ENCODE measurements at places on chromosomes 4 and X.

GRCh38 chrX:113473418-113473817 lies 632.8 kb upstream of the AMOT start:
- H3K27me3 ChIP-seq, result no peaks in the 10 kb centered on the region
- H3K36me3 ChIP-seq, result peaks cover 10% of the 10 kb centered on the region
- no peak overlapping the region for H3K27ac ChIP-seq
- no peak for DNase-seq
- H3K4me3 ChIP-seq, result no peak overlapping the region

DNA sequence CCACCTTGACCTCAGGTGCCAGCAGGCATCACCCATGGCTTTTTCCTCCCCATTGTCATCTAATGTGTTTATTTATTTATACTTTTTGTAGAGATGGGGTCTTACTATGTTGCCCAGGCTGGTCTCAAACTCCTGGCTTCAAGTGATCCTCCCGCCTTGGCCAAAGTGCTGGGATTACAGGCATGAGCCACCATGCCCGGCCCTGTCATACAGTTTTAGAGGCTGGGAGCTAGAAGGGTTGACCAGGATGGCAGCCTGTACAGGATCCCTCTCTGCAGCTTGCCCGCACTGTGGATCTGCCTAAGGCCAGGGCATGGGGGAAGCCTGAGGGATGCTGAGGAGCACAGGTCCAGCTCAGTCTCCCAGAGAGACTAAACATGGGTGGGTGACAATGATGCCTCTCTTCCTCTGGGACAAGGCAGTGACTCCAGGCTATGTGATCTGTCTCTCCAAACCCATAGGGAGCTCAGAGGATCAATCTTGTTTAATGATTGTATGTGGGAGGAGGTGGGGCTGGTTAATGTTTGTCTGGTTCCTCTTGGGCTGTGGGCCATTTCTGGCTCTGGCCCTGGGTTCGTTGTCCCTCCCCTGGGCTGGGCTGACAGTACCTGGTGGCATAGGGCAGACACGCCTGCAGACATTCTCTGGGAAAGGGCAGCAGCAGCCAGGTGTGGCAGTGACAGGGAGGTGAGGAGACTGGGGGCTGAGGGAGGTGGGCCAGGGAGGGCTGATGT lies 8.3 kb upstream of the GJB1 start:
- no peaks in the 10 kb centered on the region for H3K27me3 ChIP-seq
- no peak overlapping the region for H3K4me3 ChIP-seq
- H3K36me3 ChIP-seq, result no peaks in the 10 kb centered on the region
- no peak for DNase-seq
- H3K27ac ChIP-seq, result no peak overlapping the region

DNA sequence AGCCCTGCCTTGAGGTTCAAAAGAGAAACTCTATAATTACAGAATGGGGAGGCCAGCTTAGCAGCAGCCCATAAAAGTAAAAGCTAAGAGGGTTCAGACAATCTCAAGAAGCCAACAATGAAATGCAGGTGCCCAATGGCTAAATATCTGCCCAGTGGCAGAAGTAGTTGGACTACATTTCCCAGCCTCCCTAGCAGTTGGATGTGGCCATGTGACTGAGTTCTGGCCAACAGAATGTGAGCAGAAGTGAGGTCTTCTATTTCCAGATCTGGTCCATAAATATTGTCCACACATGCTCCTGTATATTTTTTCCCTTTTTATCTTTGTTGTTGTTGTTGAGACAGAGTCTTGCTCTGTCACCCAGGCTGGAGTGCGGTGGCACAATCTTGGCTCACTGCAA lies 127.9 kb upstream of the NHS start:
- 0 out of 2 replicates have a peak, but pooled peaks cover 2% of the 10 kb centered on the region for H3K4me1 ChIP-seq
- no peak overlapping the region for H3K27ac ChIP-seq
- no peaks in the 10 kb centered on the region for H3K27me3 ChIP-seq
- H3K36me3 ChIP-seq, result no peaks in the 10 kb centered on the region

DNA sequence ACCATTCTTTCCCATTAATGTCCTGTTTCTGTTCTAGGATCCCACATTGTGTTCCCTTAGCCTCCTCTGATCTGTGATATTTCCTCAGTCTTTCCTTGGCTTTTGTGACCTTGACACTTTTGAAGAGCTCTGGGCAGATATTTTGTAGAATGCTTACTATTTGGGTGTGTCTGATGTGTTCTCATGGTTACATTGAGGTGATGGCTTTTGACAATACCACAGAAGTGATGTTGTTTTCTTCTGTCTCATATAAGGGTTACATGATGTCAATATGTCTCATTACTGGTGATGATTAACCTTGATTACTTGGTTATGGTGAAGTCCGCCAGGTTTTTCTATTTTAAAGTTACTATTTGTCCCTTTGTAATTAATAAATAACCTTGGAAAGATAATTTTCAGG lies 183.7 kb downstream of the SOWAHB start:
- peaks cover 45% of the 10 kb centered on the region for H3K4me1 ChIP-seq
- peak overlapping the region; percentile 5 for H3K27ac ChIP-seq
- peaks cover 27% of the 10 kb centered on the region for H3K36me3 ChIP-seq

GRCh38 chrX:53605004-53605403 lies 81.5 kb downstream of the HUWE1 start:
- H3K36me3 ChIP-seq, result peaks cover 64% of the 10 kb centered on the region
- no peak overlapping the region for H3K27ac ChIP-seq
- H3K4me1 ChIP-seq, result peaks cover 2% of the 10 kb centered on the region

- no peak for DNase-seq
- H3K36me3 ChIP-seq, result peaks cover 50% of the 10 kb centered on the region
- no peaks in the 10 kb centered on the region for H3K27me3 ChIP-seq
- H3K4me1 ChIP-seq, result peaks cover 33% of the 10 kb centered on the region
Measured at GRCh38 chr4:94084155-94084554, 123.5 kb upstream of the SMARCAD1 start.

GRCh38 chr4:176443117-176443516 lies 123.4 kb downstream of the SPCS3 start:
- no peaks in the 10 kb centered on the region for H3K36me3 ChIP-seq
- no peak overlapping the region for H3K27ac ChIP-seq
- no peaks in the 10 kb centered on the region for H3K27me3 ChIP-seq
- H3K4me3 ChIP-seq, result no peak overlapping the region
- no peaks in the 10 kb centered on the region for H3K4me1 ChIP-seq
- DNase-seq, result no peak

GRCh38 chr4:81896936-81897335 lies 425.2 kb upstream of the RASGEF1B start:
- H3K36me3 ChIP-seq, result no peaks in the 10 kb centered on the region
- no peaks in the 10 kb centered on the region for H3K27me3 ChIP-seq
- H3K4me3 ChIP-seq, result no peak overlapping the region
- H3K4me1 ChIP-seq, result peaks cover 20% of the 10 kb centered on the region
- H3K27ac ChIP-seq, result no peak overlapping the region

GRCh38 chr4:89497517-89498308 lies 190.1 kb upstream of the GPRIN3 start:
- peaks cover 12% of the 10 kb centered on the region for H3K4me1 ChIP-seq
- no peak overlapping the region for H3K27ac ChIP-seq
- no peaks in the 10 kb centered on the region for H3K27me3 ChIP-seq
- no peak for DNase-seq
- H3K4me3 ChIP-seq, result no peak overlapping the region

DNA sequence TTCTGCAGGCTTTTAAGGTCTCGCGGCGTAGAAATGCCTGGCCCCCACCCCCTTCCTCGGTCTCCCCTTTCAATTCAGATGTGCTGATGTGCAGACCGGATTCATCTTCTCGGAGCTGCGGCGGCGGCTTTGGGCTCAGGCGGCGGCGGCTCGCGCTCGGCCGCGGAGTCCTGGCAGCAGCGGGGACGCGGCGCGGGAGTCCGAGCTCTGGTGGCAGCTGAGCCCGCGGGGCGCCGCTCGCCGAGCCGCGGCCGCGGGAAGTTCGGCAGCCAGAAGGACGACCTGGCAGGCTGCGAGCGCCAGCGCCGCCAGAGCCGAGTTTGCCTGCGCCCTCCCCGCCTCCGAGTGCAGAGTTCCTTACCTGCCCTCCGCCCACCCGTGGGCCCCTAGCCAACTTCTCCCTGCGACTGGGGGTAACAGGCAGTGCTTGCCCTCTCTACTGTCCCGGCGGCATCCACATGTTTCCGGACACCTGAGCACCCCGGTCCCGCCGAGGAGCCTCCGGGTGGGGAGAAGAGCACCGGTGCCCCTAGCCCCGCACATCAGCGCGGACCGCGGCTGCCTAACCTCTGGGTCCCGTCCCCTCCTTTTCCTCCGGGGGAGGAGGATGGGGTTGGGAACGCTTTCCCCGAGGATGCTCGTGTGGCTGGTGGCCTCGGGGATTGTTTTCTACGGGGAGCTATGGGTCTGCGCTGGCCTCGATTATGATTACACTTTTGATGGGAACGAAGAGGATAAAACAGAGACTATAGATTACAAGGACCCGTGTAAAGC lies 448 bp downstream of the TLL1 start:
- H3K4me1 ChIP-seq, result peaks cover 19% of the 10 kb centered on the region
- no peak overlapping the region for H3K27ac ChIP-seq
- no peaks in the 10 kb centered on the region for H3K36me3 ChIP-seq
- peaks cover 59% of the 10 kb centered on the region for H3K27me3 ChIP-seq
- peak overlapping the region; percentile 82 for H3K4me3 ChIP-seq
- DNase-seq, result peak; percentile 57
